ENCODE measurements at places on chromosomes 2 and 18.

GRCh38 chr2:239160226-239161143 is 240.3 kb downstream of the HDAC4 start:
- no peak for DNase-seq

DNA sequence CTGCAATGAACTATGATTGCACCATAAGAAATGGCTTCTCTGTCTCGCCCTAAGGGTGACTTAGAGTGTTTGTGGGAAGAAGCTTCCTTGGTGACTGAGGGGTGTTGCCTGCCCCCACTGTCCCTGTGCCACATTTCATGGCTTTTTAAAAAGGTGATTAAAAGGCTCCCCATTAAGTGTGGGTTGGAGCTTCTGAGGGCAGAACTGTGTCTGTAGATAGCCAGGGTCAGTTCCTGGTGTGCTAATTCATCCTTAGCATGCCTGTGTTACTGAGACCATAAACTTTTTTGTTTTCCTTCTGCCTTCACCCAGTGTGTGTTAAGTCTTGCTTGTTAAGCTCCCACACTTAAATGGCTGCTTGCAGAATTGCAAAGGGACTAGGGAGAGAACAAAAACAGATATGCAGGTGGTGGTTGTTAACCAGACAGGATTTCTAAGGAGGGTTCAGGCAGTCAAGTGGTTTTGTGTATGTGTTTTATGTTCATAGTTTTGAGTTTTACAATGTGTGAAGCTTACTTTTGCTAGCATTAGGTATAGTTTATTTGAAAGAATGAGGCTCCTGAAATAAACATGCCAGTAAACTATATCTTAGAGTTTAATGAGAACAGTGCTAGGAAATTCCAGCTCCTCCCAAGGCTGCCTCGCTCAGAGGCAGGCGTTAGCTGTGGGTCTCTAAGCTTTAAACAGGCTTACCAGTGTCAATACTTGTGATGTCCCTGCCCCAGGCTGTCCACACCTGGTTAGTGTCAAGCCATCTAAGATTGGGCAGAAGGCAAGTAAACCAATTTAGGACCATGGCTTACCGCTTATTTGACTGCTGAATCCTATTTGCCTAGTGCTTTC is 14.5 kb downstream of the CERS6 start:
- no peak for DNase-seq

DNA sequence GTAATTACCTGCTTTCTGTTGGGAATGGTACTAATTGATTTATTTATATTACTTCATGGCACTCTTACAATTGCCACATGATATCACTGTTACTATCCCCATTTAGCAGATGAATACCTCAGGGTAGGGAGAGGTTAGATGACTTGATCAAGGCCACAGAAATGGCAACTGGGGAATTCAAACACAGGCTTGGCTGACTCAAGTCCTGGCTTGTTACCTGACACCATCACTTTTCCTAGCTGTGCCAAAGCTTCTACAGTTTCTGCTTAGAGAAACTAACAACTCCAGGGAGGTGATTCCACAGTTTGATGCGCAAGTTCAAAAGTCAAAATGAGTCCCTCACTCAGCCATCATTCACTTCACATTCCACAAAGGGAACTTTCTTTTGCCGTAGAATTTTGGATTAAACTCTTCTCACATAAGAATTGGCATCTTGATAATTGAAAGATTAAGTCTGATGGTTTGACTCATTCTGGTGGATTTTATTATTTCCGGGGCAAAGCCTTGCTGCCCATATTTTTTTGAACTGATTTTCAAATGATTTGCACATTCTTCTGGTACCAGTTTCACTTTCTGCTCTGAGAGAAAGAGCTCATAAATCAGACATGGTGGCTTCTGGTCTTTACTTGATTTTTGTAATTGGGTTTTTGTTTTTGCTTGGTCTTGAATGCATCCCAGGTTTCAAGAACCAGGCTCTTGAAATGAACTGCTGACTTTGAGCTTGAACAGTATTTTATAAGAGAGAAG is 656.8 kb downstream of the BCL11A start:
- DNase-seq, result no peak

DNA sequence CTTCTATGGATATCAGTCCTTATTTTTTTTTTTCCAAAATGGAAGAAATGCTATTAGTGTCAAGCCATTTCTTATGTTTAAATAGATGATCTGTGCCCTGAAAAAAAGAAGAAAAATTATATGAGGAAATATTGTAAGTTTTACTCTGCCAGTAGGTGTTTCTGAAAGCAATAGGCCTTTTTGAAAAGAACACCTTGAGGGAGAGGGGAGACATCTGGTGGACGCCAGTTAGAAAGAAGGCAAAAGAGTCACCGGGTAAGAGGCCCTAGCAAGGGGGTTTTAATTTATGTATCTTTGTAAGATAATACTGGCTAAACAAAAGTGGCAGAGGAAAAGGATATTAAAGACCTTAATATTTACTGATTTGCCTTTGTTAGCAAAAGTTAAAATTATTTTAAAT is 56.1 kb downstream of the DYNAP start:
- peak; percentile 61 for DNase-seq

DNA sequence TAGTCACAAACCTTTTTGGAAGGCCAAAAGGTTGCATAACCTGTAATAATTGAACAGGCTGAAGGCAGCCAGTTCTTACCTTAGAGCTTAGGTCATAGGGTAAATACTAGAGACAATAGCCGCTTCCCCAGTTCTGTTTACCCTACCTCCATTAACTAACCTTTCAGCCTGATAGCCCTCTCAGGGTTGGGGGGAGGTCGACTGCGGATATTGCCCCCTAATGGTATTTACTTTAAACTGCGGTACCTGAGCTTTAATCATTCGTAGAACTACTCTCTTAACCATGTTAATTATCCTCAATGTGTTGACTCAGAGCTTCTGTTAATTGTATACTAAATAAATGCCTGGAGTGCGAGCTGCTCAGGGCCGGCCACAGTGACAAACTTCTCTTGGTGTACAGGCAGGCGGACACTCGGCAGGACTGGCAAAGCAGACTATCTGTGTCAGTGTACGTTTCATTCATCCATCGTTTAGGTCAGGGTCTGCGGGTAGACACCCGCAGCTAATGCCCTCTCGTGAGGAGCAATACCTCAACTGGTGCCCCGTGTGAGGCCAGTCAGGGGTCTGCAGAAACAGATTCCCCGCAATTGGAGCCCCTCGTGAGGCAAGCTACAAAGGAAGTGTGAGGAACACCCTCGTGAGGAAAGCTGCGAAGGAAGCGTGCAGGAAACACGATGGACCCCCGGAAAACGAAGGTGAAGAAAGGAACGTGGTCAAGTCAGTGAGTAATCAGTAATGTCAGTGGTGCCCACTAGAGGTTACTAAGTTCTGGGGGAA is 115.3 kb upstream of the SCN7A start:
- no peak for DNase-seq

DNA sequence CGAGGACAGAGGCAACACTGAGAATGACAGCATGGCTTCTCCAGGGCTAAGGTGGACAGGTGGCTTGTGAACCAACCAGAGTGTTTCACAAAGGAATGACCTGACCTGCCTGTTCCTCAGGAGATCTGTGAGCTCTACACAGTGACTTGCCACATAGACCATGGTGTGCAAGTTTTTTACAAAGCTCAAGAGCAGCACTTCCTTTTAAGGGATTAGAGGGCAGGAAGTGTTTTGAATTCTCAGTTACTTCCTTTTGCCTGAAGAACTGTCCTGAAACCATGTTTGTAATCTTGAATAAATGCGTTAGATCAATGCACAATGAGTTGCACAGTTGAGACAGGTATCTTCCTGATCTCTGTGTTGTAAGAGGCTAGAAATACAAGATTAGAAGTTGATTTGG is 421.9 kb downstream of the THSD7B start:
- no peak for DNase-seq

GRCh38 chr2:67321588-67321903 is 75.6 kb upstream of the ETAA1 start:
- no peak for DNase-seq

DNA sequence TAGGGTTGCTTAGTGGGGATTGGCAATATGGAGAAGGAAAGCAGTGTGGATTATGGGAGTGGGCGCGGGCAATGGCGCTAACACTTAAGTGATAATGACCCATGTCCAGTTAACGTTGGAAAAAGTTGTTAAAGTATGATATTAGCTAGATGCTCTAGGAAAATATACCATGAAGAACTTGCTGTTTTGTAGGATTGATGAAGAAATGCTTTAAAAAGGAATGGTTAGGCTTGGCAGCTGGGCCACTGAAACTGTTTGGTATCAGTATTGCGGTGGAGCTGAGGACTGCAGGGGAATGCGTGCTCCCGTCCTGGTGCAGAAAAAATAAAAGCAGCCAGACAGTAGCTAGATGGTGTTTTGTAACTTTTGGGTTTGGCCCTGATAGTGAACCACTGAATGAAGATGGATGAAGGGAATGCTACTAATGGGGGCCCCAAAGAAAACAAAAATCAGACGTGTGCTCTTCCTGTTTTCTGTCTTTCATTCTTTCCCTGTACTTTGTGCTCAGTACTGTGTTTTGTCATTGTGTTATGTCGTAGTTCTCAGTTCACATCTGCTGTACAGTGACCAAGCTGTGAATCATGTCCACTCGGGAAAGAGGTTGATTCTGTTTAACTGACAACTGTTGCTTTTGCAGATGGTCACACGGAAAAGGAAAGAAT is 999 bp downstream of the INSIG2 start:
- peak; percentile 34 for DNase-seq

- DNase-seq, result no peak
These were observed 110.1 kb downstream of the BAZ2B start for GRCh38 chr2:159506202-159506601.

Measured in large intestine (tissue), 12 donors.